ENCODE measurements at places on chromosomes 1 and 21.
A peak's percentile ranks its signal among the peaks of the same experiment; 100 is the strongest.

DNA sequence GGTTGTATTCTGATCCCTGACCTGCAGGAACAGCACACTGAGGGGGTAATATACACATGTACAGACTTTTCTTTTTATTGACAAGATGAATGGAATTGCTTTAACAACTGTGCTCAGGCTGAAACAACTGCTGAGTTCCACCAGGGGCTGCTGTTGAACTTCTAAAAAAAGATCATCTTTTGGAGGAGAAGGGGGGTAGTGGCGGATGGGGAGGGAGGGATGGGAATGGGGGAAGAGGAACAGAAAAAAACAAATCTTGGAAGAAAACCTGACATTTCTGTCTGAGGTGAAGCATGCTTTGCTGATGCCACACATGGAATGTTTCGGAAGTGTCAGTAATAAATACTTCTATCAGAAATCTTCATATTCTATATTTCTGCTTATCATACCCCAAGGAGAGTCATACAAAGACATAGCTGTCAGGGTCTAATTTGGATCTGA, 75.0 kb downstream of the RWDD3 start:
- DNase-seq, result peak; percentile 31

- peak; percentile 29 for DNase-seq
Observed at GRCh38 chr1:184854496-184855140, 100.0 kb upstream of the EDEM3 start.

DNA sequence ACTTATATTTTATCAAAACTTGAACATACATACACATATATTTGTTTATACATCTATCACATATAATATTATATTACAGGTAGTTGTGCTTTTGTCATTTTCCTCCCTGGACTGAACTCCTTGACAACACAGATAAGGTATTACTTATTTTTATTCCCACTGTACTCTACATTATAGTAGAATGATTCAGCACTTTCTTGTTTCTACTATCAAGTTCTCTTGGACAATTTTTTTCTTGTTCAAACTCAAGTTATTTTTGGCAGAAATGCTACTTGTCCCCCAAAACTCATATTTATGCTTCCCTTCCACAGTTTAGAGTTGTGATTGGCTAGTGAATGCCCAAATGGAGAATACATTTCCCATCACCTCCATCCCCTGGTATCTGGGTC, 10.8 kb upstream of the PTPRC start:
- DNase-seq, result no peak

DNA sequence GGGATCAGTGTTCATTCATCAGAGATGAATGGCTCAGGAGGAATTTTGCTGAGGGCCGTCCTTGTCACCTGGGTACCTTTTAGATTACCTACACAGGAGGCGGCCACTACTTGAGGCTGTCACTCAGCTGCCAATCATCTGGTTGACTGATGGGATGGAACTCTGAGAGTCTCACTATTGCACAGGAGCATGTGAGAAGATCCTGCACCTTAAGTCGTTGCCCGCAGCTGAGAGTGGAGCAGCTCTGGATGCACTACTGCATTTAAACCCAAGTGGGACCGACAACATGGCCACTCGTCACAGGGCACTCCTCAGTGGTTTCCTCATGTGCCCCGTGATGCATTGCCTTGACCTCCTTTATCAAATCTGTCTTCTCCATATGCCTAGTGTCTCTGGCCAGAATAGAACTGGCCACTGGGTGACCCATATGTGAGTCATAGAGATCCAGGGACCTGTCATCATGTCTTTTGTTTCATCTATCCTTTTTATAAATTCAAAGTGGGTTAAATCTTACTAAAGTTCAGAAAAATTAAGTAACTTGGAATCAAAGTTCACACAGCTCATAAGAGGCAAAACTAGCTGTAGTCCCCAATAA, 165.5 kb downstream of the ZSCAN20 start:
- DNase-seq, result peak; percentile 47

DNA sequence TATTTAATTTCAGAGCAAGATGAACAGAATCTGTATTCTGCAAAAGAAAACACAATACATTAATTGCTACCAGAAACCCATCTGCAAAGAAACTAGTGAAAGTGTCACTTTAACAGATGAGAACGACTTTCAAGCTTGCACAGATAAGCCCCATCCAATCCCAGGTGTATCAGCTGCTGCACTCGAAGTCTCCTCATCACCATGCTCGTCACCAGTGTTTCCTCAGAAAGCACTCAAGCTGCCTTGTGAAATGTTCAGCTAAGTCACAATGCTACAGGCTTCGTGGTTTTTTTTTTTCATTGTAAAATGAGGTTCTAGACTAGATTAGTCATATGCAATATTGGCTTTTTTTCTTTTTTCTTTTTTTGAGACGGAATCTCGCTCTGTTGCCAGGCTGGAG, 3.3 kb upstream of the TOMM20 start:
- no peak for DNase-seq
